ENCODE measurements at places on chromosomes 3 and 15.
A peak's percentile ranks its signal among the peaks of the same experiment; 100 is the strongest.

DNA sequence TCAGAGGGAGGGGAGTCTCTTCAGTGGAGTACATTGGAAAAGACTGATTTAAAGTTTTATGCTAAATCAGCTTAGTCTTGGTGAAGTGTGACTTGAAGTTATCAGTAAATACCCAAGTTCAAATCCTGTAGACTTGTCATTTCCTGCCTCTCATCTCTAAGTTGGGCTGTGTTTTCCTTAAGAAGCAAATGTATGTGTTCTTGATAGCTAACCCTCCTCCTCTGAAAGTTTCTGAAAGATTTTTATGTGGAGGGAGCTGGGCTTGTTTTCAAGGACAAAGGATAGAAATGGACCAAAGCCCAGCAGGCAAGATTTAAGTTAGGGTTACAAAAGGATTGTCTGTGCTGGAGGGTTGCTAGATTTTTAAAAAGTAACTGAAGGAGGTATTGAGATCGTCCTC lies 4.2 kb downstream of the MAPKBP1 start:
- no peak for DNase-seq

DNA sequence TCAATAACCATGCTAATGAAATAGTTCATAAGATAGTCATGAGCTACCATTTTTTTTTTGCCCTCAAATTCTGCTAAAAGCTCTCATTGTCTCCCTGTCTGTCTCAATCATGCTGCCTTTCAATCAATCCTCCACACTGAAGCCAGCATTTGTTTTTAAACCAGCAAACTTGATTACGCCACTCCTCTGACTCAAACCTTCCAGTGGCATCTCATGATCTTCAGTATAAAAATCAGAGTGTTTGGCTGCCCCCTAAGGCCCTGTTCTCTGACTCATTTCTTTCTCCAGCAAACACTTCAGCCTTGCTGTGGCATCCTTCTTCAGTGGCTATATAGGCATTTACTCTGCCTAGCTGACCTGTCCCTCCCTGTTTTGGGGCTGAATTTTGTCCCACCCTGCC lies 36.0 kb upstream of the EOMES start:
- peak; percentile 31 for DNase-seq

DNA sequence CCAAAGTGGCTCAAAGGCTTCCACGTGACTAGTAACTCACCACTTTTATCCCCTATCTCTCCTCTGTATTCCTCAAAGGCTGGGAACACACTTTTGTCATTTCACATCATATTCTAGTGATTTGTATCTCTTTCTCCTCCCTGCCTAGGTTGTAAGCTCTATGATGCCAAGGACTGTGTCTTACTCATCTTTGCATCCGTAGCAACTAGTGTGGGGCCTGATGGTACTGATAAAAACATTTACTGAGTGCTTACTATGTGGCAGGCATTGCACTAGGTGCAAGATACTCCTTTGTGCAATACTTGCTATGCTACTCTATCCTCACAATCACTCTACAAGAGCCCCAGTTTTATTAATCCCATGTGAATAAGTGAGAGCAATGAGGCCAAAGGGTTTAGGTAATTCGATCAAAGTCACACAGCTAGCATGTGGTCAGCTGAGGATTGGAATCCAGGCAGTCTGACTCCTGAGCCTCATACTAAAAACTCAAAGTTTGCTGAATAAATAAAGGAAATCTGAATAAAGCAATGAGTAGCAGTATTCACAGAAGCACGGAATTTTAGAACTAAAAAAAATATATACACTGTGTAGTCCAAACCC lies 342.6 kb upstream of the ICE2 start:
- no peak for DNase-seq

DNA sequence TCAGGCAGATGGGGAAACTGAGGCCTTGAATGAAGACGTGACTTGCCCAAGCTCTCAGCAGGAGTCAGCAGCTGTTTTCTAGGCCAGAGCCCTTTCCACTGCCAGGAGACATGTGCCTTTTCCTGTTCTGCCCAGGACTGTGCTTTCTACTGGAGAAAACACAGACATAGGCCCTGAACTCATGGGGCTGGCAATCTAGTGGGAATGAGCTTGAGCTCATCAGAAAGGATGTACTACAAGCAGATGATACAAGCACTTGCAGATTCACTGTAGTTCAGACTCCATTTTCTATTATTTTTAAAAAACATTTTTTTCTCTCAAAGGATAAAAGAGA lies 14.4 kb downstream of the MASP1 start:
- no peak for DNase-seq
